ENCODE measurements at places on chromosomes 7 and 10.

DNA sequence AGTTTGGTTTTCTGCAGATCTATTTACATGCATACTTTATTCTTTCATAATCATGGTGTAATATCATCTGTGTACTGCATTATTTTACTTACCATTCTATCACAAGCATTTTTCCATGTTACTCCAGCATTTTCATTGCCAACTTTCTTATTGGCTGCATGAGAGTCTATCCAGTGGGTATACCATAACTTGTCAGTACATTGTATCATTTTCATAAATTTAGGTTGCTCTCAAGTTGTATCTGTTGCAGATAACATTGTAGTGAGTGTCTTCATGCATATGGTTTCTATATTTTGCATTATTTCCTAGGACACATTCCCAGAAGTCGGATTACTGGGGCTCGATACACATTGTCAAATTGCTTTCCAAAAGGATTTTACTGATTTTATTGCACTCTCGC, 87.2 kb upstream of the INSYN2A start:
- no peak for DNase-seq

DNA sequence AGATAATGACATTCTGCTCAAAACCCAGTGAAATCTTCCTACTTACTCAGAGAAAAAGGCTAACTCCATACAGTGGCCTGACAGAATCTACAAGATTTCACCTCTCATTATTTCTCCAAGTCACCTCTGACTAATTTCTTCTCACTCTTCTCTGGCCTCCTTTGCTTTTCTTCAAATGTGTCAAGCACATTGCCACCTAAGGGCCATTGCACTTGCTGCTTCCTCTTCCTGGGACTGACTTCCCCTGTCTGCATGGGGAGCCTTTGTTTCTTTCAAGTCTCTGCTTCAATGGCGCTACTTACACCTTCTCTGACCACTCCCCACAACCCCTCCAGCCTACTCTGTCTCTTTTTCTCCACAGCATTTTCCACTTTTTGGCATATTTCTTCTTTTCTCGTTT, 36.0 kb downstream of the PRTFDC1 start:
- no peak for DNase-seq

DNA sequence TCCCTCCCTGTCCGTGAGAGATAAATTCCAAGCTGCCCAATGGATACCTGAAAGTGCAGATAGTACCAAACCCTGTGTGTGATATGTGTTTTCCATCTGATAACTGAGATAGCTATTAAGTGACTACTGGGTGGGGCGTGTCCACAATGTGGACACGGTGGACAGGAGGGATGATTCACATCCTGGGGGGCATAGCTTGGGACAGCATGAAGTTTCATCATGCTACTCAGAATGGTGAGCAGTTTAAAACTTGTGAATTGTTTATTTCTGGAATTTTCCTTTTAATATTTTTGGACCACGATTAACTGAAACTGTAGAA, 158.6 kb downstream of the CREB5 start:
- DNase-seq = no peak

DNA sequence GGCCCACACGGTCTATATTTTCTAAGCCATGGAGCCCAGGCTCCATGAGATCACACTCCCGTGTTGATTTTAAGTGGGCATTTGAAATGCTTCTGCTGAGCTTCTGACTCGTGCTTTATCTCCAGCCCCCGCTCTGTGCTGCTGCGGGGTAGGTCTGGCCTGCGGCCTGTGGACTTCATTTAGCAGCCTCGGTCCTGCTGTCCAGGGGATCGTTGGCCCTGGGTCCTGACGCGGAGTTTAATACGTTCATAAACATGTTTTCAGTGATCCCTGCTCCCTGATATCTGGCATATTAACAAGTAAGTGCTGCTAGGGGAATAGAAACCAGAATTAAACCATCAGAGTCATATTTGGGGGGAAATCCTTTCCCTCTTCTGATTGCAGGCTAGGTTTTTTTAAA, 540.3 kb upstream of the MGMT start:
- DNase-seq = no peak

DNA sequence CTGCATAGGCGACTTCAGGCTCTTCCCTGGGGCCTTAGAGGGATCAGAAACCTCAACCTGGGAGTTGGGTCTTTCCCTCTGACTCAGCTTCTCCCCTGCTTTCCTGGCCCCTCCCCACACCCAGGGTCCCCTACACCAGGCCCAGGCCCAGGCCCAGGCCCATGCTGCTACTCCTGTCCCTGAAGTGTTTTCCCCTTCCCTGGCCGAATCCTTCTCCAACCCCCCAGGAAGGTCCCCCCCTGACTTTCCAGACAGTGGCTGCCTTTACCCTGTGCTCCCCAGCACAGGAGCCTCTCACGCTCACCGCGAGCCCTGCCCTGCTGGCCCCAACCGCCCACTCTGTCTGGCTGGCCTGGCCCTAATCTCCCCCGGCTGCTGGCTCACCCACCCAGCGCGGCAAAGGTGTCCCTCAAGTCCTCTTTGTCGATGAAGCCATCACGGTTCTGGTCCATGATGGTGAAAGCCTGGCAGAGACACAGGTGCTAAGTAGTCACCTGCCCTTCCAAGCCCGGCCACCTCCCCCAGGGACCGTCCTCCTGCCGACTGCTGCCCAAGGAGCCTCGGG, 6.4 kb downstream of the MYL10 start:
- DNase-seq = no peak

Measured in T-helper 9 cell (primary cell).